ENCODE measurements at places on chromosomes 4 and X.

DNA sequence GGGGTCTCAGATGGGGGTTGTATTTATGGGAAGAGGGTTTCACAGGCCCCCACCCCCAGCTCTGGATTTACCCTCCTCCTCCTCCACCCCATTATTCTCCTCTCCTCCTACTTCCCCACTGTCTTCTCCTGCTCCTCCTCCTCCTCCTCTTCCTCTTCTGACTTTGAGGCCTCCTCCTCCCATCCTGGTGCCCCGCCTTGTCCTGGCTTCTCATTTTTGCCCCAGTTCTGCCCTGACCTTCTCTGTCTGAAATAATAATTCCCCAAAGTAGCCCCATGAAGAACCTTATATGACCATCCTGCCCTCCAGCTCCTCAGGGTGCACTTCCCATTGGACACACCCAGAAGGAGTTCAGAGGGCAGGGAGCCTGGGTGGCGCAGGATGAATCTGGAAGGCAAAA is 351.4 kb upstream of the GATB start:
- DNase-seq: no peak

DNA sequence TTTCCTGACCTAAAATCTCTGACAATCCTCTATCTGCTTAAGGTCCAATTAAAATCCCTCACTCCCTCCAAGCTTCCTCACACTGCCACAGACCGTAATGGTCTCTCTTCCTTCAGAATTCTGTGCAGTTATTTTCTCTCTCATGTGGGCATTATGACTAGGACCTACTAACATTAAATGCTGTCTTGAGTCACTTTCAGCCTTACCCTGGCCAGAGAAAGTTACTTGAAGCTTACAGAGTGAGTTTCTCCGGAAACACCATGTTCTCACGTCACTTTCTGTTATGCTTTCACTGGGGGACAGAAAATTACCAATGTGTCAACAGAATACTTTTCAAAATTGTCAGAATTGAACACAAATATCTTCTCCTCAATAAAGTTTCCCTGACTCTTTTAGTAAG is 271.8 kb downstream of the INPP4B start:
- no peak for DNase-seq

DNA sequence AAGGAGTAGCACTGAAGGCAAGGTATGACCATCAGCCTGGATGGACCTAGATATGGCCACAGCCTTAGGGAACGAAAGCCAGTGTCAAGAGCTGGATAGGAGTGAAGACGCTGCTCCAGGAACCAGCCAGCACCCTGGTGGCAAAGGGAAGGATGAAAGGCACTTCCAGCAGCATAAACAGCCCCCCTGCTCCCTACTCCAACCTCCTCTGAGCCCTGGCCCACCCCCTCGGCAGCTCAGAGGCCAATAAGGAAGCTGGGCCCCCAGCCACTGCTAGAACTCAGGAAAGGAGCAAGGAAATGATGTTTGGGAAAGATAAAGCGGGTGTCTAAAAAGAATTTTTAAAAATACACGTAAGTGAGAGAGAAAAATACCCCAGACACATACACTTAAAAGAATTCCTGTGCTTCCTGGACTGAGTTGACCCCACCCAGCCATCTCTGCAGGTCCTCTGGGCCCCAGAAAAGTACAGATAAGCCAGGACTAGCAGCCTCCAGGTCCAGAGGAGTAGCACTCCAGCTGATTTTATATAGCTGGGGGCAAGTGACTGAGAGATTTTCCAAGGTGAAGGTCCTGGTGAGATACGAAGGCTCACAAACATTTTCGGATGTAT is 170.4 kb downstream of the SHROOM4 start:
- DNase-seq: no peak

GRCh38 chr4:15339737-15340136 is 88.1 kb upstream of the C1QTNF7 start:
- DNase-seq: no peak

DNA sequence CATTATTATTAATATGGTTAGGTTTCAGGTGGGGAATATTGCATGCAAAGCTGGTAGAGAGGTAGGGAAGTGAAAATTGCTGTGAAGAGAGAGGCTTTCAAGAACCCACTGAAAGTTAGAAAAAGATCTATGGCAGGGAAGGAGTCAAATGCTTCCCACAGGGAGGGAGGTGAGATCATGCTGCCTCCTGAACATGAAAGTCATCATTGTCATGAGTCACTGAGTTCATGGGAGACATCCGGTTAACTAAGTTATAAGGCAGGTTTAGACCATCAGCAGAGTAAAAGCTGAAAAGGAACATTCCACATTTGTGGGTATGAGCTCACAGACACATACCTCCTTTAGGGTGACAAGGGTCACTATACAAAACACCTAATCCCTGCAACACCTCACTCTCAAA is 16.2 kb downstream of the GATB start:
- DNase-seq: no peak

- no peak for DNase-seq
Measured at GRCh38 chr4:64771149-64771548, 361.9 kb upstream of the TECRL start.

DNA sequence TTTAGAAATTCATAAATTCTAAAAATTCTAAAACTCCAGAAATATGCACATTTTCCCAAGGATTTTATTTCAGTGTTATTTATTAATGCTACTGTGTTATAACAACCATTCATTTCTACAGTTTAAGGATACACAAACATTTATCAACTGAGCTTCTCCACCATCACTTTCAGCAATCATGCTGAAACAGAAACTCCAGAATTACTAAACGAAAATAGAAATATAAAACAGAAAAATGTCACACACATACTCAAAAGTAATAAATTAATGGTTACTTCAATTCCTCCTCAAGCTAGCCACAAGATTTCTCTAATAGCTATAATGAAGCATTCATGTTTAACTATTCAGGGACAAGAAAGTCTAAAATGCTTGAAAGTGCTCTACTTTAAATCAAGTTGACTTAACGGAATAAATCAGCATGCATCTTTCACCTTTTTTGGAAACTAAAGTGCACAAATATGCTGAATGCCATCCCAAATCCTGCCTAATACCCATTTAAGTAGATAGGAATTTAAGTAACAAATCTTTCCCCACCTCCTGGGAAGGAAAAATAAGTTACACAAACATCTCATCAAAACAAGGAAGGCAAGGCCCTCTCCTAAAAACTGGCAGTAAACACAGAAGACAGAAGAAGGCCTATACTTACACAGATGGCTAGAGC is 563 bp downstream of the FAM13A start:
- DNase-seq: no peak

DNA sequence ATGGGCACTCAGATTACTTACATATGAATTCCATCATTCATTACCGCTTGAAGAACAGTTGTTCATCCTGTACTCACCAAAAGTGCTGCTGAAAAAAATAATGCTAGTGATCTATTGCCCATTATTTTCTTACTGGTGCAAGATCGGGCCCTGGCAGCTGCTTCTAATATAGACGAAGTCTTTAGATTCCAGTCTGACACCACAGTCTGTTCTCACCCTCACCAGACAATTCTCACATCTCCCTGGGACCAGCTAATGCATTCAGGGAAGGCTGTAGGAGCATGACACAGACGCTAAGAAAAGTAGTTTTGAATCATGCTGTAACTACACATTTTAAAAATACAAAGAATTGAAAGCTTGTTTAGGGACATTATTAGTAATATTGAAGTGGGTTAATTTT is 13.8 kb downstream of the GEMIN8 start:
- no peak for DNase-seq

- no peak for DNase-seq
Measured at GRCh38 chr4:82811838-82812341, 13.3 kb upstream of the SCD5 start.

DNA sequence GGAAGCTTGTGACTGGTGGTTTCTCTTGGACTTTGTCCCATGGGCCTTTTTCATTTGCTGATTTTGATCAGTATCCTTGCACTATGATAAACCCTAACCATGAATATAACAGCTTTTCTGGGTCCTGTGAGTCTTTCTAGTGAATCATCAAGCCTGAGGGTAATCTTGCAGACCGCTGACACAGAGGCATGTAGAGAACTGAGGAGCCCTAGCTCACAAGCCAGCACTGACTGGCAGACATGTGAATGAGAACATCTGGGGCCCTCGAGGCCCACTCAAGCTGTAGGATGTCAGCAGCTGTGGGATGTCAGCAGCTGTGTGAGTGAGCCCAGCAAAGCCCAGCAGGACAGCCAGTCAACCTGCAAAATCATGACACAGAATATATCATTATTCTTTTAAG is 36.7 kb downstream of the HMGB3 start:
- no peak for DNase-seq

- DNase-seq: no peak
Measured at GRCh38 chrX:83511208-83511607, 3.1 kb downstream of the POU3F4 start.

- DNase-seq: no peak
Measured at GRCh38 chrX:39577985-39578869, 519.5 kb downstream of the BCOR start.

- DNase-seq: no peak
Measured at GRCh38 chr4:111113591-111113990, 490.7 kb upstream of the PITX2 start.

DNA sequence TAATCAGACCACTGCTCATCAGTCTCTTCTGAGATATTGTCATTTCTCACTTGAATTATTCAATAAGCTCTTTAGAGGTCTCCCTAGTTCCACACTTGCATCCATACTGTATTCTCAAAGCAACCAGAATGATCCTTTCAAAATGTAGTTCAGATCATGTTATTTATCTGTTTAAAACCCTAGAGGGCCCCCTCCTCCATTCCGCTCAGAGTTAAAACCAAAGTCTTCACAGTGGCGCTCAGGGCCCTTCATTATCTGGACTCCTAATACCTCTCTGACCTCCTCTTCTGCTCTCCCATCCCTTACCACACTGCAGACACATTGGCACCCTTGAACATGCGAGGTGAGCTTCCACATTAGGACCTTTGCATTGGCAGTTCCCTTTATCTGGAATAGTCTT is 32.7 kb upstream of the HPGDS start:
- no peak for DNase-seq

GRCh38 chrX:142233400-142233799 is 28.3 kb upstream of the MAGEC2 start:
- DNase-seq: no peak

DNA sequence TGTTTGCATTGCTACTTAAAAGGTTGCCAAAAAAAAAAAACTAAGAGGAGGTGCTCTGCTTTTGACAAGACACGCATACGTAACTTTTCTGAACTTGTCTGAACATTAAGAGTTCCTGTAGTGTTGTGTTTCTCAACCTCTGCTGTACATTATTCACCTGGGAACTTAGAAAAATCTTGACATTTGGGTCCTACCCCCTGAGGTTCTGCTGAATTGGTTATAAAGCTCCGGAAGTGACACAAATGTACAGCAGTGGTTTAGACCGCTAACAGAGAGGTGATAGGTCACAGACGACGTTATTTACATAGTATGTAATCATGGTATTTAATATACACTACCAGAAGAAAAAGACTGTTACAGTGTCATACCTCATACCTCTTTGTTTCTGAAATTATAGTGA is 61.1 kb downstream of the CPEB2 start:
- DNase-seq: no peak

GRCh38 chr4:10302096-10302495 is 155.1 kb downstream of the ZNF518B start:
- no peak for DNase-seq

Measured in vagina (tissue), 2 donors.